ENCODE measurements at places on chromosomes 1 and 21.

GRCh38 chr1:246136477-246136876 is 370.6 kb downstream of the SMYD3 start:
- no peak overlapping the region for H3K27ac ChIP-seq
- H3K27me3 ChIP-seq, result no peaks in the 10 kb centered on the region
- DNase-seq, result no peak
- H3K4me3 ChIP-seq, result no peak overlapping the region
- H3K4me1 ChIP-seq, result peaks cover 13% of the 10 kb centered on the region

DNA sequence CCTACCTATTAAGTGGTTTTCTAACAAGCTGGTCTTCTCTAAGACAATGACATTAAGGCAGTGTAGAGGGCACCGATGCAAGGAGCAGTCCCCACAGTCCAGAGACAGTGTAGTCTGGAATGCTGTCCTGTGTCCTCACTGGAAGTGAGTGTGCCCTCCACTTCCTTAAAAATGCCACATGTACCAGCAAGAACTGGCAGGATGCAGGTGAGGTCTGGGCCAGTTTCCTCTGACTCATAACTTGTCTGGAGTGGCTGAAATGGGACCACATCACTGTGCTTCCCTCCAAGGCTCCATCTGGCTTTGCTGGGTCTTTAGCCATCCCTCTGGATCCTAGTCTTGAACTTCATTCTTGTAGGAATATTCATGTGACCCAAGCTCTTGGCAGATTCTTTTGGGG is 170.5 kb upstream of the KIAA0040 start:
- DNase-seq, result no peak
- no peaks in the 10 kb centered on the region for H3K4me1 ChIP-seq
- H3K36me3 ChIP-seq, result no peaks in the 10 kb centered on the region
- peaks cover 53% of the 10 kb centered on the region for H3K27me3 ChIP-seq

DNA sequence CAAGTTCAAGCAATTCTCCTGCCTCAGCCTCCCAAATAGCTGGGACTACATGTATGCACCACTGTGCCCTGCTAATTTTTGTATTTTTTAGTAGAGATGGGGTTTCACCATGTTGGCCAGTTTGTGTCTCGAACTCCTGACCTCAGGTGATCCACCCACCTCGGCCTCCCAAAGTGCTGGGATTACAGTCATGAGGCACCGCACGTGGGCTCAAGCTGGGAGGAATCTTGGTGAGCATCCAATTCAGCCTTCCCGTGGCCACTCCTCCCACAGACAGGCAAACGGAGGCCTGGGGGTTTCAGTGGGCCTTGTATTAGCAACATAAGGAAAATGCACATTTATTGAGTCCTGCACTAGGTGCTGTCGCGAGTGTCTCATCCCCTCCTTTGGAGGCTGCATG is 24.5 kb upstream of the VWA5B1 start:
- no peak overlapping the region for H3K27ac ChIP-seq
- no peak for DNase-seq
- peaks cover 14% of the 10 kb centered on the region for H3K27me3 ChIP-seq
- no peaks in the 10 kb centered on the region for H3K4me1 ChIP-seq
- H3K36me3 ChIP-seq, result no peaks in the 10 kb centered on the region

GRCh38 chr1:50968158-50968820 is 1.8 kb upstream of the CDKN2C start:
- peak; percentile 69 for DNase-seq
- H3K27ac ChIP-seq, result peak overlapping the region; percentile 6
- no peaks in the 10 kb centered on the region for H3K36me3 ChIP-seq
- H3K27me3 ChIP-seq, result peaks cover 90% of the 10 kb centered on the region
- peaks cover 14% of the 10 kb centered on the region for H3K4me1 ChIP-seq
- peak overlapping the region; percentile 93 for H3K4me3 ChIP-seq

GRCh38 chr21:46155514-46156377 is at the start of gene FTCD:
FTCD (minus strand) TSS chr21:46155579; CDS start chr21:46155523, 56 bp downstream.
- peaks cover 12% of the 10 kb centered on the region for H3K4me1 ChIP-seq
- no peak within 1 kb of the TSS for H3K4me3 ChIP-seq
- H3K36me3 ChIP-seq, result no peaks in the 10 kb centered on the region
- peak within 1 kb of the TSS; percentile 96 for H3K27ac ChIP-seq
- H3K27me3 ChIP-seq, result no peaks in the 10 kb centered on the region

GRCh38 chr1:113874012-113874879 is 2.7 kb upstream of the PTPN22 start:
- H3K4me3 ChIP-seq, result no peak overlapping the region
- H3K36me3 ChIP-seq, result no peaks in the 10 kb centered on the region
- no peak for DNase-seq
- no peak overlapping the region for H3K27ac ChIP-seq
- H3K4me1 ChIP-seq, result no peaks in the 10 kb centered on the region

- no peaks in the 10 kb centered on the region for H3K27me3 ChIP-seq
- DNase-seq, result no peak
- H3K27ac ChIP-seq, result no peak overlapping the region
- H3K36me3 ChIP-seq, result peaks cover 3% of the 10 kb centered on the region
- peaks cover 28% of the 10 kb centered on the region for H3K4me1 ChIP-seq
Observed at GRCh38 chr1:56334047-56334446, 245.3 kb downstream of the PLPP3 start.

- peaks cover 27% of the 10 kb centered on the region for H3K4me1 ChIP-seq
- peak; percentile 30 for DNase-seq
- H3K4me3 ChIP-seq, result no peak overlapping the region
- peaks cover 5% of the 10 kb centered on the region for H3K36me3 ChIP-seq
Observed at GRCh38 chr1:36351227-36351977, 28.0 kb upstream of the EVA1B start.

- H3K4me3 ChIP-seq, result no peak overlapping the region
- H3K27me3 ChIP-seq, result no peaks in the 10 kb centered on the region
Observed at GRCh38 chr1:201719812-201720521, 109.0 kb upstream of the IPO9 start.

DNA sequence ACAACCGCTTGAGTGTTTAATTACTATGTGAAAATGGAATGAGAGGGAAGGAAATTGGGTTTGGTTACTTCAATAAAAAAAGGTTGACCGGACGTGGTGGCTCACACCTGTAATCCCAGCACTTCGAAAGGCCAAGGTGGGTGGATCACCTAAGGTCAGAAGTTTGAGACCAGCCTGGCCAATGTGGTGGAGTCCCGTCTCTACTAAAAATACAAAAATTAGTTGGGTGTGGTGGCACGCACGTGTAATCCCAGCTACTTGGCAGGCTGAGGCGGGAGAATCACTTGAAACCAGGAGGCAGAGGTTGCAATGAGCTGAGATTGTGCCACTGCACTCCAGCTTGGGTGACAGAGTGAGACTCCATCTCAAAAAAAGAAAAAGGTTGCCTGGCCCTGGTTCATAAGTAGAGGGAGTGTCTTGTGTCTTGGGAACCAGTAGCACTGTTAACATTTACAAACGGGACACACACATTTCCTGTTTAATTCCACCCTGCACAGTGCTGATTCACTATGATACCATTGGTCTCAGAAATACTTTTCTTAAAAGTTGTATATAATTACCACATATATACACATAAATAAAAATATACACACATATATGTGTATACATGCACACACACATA is 27.6 kb upstream of the CLDN14 start:
- H3K4me1 ChIP-seq, result no peaks in the 10 kb centered on the region
- H3K27me3 ChIP-seq, result peaks cover 14% of the 10 kb centered on the region
- H3K27ac ChIP-seq, result no peak overlapping the region

GRCh38 chr1:86436041-86436440 is 12.1 kb downstream of the CLCA2 start:
- no peak for DNase-seq
- H3K4me1 ChIP-seq, result no peaks in the 10 kb centered on the region
- H3K4me3 ChIP-seq, result no peak overlapping the region
- no peaks in the 10 kb centered on the region for H3K36me3 ChIP-seq

- H3K27me3 ChIP-seq, result peaks cover 13% of the 10 kb centered on the region
- no peak for DNase-seq
- no peak overlapping the region for H3K27ac ChIP-seq
- H3K36me3 ChIP-seq, result no peaks in the 10 kb centered on the region
Observed at GRCh38 chr1:54826226-54826816, 25.2 kb upstream of the TTC22 start.

GRCh38 chr1:184840596-184840995 is 85.9 kb upstream of the EDEM3 start:
- no peaks in the 10 kb centered on the region for H3K27me3 ChIP-seq
- H3K4me3 ChIP-seq, result no peak overlapping the region
- DNase-seq, result no peak

DNA sequence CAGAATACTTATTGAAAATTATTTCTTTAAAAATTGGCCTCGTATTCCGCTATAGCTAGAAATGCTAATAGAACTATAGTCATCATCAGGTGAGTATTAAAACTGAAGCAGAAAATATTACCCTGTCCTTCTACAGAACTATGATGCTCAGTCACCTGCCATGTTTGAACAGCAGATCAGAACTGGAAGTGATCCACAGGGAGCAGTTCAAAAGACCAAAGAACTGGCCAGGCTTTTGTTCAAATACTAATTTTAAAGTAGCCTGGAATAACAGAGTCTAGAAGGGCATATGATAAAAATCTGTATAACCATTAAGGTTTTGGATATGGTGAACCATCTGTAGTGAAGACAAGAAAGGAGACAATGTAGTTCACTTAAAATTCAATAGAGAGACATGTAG is 94.4 kb downstream of the GPR161 start:
- H3K27me3 ChIP-seq, result no peaks in the 10 kb centered on the region
- no peak overlapping the region for H3K4me3 ChIP-seq
- H3K27ac ChIP-seq, result no peak overlapping the region
- peaks cover 9% of the 10 kb centered on the region for H3K36me3 ChIP-seq
- no peaks in the 10 kb centered on the region for H3K4me1 ChIP-seq
- no peak for DNase-seq

GRCh38 chr1:22738522-22738921 is 27.9 kb downstream of the EPHB2 start:
- H3K27ac ChIP-seq, result no peak overlapping the region
- no peaks in the 10 kb centered on the region for H3K36me3 ChIP-seq
- DNase-seq, result no peak
- H3K4me1 ChIP-seq, result peaks cover 36% of the 10 kb centered on the region

DNA sequence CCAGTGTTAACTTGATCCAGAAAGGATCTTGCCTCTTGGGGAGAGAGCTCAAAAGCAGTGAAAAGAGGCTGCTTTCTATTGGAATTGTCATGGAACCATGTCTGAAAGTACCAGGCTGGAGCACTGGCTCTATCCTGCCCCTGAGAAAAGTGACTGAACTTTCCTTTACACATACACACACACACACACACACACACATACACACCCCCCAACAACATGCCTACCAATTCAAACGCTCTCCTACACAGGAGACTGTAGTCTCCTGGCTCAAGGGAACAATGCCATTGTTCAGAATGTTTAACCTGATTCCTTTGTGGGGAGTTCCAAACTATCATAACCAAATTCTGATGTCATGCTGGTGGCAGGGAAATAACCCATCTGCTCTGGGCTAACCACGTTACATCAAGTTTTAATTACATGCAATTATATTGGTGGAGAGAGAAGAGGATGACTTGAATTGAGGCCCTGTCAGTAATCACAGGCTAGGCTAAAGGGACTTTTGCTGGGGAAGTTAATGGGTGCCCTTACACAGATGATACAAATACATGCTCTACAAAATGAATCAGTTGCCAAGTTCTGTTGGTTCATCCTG is 52.3 kb upstream of the DUSP10 start:
- DNase-seq, result no peak
- H3K27me3 ChIP-seq, result peaks cover 12% of the 10 kb centered on the region
- H3K36me3 ChIP-seq, result no peaks in the 10 kb centered on the region
- no peak overlapping the region for H3K27ac ChIP-seq

DNA sequence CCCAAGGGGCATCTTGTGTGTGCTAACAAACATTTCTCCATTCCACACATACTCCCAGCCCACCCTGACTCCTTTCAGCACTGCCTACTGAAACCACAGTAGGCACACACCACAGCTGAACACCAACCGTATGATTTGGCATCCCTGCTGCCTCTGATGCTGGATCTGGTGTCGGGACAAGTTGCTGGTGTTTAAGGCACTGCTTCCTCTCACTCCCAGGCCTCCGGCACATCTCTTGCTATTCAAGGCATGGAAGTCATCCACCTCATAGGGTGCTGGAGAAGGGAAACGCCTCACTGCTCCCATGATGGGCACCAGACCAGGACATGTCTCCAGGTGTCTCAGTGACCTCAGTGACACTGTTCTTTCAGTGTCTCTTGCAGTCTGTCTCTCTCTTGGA is 2.4 kb upstream of the ITLN2 start:
- no peak overlapping the region for H3K27ac ChIP-seq
- H3K36me3 ChIP-seq, result no peaks in the 10 kb centered on the region
- no peaks in the 10 kb centered on the region for H3K27me3 ChIP-seq
- H3K4me1 ChIP-seq, result peaks cover 4% of the 10 kb centered on the region
- no peak for DNase-seq

- peaks cover 8% of the 10 kb centered on the region for H3K27me3 ChIP-seq
- no peak overlapping the region for H3K27ac ChIP-seq
- no peak for DNase-seq
- H3K4me3 ChIP-seq, result no peak overlapping the region
Observed at GRCh38 chr1:6029351-6029750, 16.3 kb upstream of the KCNAB2 start.

DNA sequence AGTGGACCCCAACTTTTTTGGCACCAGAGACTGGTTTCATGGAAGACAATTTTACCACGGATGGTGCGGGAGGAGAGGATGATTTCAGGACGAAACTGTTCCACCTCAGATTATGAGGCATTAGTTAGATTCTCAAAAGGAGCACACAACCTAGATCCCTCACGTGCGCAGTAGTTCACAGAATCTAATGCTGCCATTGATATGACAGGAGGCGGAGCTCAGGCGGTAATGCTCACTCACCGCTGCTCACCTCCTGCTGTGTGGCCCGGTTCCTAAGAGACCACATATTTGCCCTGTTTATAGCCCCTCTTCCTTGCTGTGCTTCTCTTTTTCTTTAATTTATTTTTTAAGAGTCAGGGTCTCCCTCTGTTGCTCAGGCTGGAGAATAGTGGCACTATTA is 4.6 kb downstream of the NTRK1 start:
- no peak overlapping the region for H3K27ac ChIP-seq
- no peak for DNase-seq
- no peaks in the 10 kb centered on the region for H3K36me3 ChIP-seq
- H3K4me1 ChIP-seq, result peaks cover 33% of the 10 kb centered on the region
- H3K27me3 ChIP-seq, result peaks cover 48% of the 10 kb centered on the region

- DNase-seq, result no peak
- H3K27ac ChIP-seq, result no peak overlapping the region
- no peaks in the 10 kb centered on the region for H3K36me3 ChIP-seq
- H3K27me3 ChIP-seq, result no peaks in the 10 kb centered on the region
- H3K4me1 ChIP-seq, result no peaks in the 10 kb centered on the region
- no peak overlapping the region for H3K4me3 ChIP-seq
Observed at GRCh38 chr1:109356915-109357314, 40.8 kb downstream of the SORT1 start.

GRCh38 chr1:234866007-234866866 is 256.3 kb upstream of the IRF2BP2 start:
- no peaks in the 10 kb centered on the region for H3K27me3 ChIP-seq
- no peaks in the 10 kb centered on the region for H3K36me3 ChIP-seq
- H3K4me1 ChIP-seq, result peaks cover 26% of the 10 kb centered on the region

- H3K4me1 ChIP-seq, result peaks cover 11% of the 10 kb centered on the region
- H3K4me3 ChIP-seq, result no peak overlapping the region
- peaks cover 2% of the 10 kb centered on the region for H3K36me3 ChIP-seq
Observed at GRCh38 chr1:179831225-179831624, 46.4 kb downstream of the TOR1AIP2 start.

GRCh38 chr1:223832637-223832943 is 13.2 kb downstream of the TP53BP2 start:
- peaks cover 4% of the 10 kb centered on the region for H3K36me3 ChIP-seq
- peaks cover 14% of the 10 kb centered on the region for H3K4me1 ChIP-seq
- H3K27me3 ChIP-seq, result no peaks in the 10 kb centered on the region
